Skeletal muscle cell (primary cell): ENCODE measurements at places on chromosomes 4 and X.

DNA sequence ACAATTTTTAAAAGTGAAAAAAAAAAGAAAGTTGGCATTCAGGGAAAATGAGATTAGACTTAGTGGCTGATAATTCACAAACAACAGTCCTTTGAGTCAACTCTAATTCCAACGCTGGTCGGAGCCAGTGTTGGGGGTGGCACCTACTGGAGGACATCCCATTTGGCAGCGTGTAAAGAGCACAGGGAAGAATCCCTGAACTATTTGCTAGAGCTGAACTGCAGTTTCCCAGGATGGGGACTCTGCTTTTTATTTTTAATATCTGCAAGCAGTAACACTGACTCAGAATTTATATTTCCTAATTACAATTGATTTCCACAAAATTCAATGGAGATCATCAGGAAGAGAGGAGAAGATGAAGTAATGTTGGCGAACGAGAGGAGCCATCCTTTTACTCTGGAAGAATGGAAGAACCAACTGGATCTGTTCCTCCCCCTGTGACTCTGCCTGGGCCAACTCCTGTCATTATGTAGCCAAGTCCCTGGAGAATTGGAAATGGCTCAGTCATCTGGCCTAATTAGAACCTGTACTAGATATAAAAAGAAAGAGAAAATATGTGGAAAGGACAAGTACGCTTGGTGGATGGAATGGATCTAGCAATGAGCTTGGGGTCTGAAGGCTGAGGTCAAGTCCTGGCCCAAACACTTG lies 76.7 kb downstream of the IRF2 start:
- no peak for DNase-seq

DNA sequence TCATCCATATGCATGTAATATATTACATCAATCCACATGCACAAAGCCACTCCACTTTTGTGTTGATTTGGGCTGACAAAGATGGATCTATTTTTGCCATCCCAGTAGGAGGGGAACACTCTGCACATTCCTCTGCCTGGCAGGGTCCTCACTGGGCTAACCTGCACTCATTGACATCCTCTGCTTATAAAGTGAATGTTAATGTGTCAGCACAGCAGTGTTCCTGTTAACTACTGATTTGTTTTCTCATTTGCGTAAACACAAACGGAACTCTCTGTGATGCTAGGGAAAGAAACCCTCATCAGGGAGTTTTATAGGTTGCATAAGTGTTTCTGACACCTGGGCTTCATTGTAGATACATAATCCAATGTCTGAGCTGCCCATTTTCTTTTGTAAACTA lies 826.0 kb downstream of the RAB28 start:
- no peak for DNase-seq

DNA sequence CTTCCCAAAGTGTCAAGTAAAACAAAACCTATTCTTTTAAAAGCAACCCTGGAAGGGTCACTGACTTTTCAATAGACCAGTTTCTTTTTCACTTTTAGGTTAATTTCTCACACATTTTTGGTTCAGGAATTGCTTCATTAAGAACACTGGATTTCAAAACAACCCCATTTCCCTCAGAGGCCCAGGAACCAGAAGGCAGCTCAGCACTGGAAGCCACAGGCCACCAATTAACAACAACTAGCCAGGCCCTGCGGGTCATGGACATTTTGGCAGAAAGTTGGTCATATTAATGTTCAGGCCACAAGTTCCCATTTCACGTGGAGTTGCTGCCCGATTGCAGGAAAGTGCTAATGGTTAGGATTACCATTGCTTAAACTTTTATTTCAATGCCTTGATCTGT lies 39.8 kb downstream of the HAND2 start:
- DNase-seq = no peak

DNA sequence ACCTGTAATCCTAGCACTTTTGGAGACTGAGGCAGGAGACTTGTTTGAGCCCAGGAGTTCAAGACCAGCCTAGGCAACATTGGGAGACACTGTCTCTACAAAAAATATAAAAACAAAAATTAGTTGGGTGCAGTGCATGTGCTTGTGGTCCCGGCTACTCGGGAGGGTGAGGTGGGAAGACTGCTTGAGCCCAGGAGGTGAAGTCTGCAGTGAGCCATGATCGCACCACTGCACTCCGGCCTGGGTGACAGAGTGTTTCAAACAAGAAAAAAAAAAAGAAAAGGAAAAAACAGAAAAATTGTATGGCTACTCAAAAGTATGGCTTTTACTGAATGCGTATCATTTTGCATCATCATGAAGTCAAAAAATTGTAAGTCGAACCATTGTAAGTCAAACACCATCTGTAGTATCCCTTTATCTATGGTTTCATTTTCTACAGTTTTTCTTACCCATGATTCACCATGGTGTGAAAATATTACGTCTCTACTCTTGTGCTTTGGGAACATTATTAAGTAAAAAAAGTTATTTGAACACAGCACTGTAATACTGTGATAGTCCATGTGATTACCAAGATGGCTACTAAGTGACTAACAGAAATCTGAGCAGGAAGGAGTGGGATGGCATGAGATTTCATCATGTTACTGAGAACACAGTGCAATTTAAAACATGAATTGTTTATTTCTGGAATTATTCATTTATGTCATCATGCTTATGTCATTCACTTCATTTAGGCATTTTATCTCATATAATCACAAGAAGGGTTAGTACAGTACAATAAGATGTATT lies 26.5 kb upstream of the MANBA start:
- DNase-seq = peak; percentile 60

DNA sequence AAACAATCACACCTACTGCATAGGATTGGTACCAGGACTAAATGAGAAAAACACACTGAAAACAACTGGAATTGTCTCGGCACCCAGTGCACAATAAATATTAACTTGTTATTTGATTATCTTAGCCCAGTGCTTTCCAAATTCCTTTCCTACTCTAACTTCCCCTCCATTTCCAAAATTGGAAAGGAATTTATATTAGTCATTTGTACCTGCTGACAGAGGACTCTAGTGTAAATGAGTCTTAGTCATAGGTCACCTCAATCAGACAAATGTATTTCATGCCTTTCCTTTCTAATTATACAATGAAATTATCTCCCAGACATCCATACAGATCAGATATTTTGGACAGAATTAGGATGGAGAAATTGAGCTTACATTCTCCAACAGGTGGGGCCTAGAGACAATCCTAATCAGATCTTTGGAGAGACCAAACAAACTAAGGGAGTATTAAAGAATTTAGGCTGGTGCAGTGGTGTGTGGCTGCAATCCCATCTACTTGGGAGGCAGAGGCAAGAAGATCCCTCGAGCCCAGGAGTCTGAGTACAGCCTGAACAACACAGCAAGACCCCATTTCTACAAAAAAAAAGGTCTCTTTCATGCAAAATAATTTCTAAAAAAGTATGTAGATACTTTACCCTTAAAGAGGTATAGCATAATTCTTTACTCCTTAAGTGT lies 10.1 kb downstream of the SH3D19 start:
- DNase-seq = no peak

DNA sequence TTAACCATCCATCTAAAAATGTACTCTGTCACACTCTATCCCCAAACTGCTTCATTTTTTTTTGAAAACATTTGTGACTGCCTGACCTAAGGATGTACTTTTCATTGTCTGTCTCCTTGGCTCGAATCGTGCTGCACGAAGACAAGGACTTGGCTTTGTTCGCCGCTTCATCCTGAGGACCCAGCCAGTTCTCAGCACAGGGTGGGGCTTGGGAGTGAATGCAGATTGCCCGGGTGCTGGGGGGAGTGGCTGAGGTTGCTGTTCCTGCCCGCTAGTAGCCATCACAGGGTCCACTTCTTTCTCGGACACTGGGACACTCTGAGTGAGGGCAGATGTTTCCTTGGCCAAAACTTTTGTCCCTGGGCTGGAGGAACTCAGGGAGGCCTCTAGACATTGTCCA lies 70.1 kb upstream of the CLCN4 start:
- no peak for DNase-seq

- peak; percentile 55 for DNase-seq
These were observed 947.5 kb downstream of the PCDH7 start for GRCh38 chr4:31667686-31668085.

GRCh38 chrX:110941906-110942305 lies 146.3 kb upstream of the CHRDL1 start:
- DNase-seq = no peak

GRCh38 chr4:60656171-60656570 lies 544.0 kb upstream of the ADGRL3 start:
- DNase-seq = no peak

DNA sequence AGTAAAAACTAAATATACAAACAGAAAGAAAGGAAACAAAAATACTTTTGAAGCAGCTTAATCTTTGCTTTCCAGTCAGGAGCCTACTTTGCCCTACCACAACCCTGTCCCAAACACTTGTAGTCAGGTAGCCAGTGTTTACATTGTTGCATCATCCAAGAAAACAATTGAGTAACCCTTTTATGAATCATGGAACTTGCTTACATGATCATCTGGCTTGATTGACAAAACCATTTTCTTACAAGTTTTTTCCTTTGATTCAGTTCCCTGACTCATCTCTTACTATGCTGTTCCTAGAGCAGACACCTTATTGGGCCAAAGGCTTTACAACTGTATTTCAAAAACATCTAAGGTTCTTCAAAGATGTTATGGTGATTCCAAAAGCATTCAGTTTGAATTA lies 740.1 kb downstream of the KLHL13 start:
- no peak for DNase-seq

GRCh38 chrX:119529345-119530276 lies 35.6 kb downstream of the STEEP1 start:
- no peak for DNase-seq

DNA sequence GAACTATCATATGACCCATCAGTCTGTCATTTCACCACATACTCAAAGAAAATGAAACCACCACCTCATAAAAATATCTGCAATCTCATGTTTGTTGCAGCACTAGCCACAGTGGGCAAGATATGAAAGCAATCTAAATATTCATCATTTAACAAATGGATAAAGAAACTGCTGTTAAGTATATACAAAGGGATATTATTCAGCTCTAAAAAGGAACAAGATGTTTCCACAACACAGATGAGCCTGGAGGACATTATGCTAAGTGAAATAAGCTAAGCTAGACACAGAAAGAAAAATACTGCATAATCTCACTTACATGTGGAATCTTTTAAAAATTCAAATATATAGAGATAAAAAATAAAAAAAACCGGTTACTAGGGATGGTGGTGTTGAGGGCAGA lies 108.2 kb upstream of the BRWD3 start:
- no peak for DNase-seq

- DNase-seq = peak; percentile 15
These were observed 14.7 kb upstream of the DCHS2 start for GRCh38 chr4:154506253-154506652.

DNA sequence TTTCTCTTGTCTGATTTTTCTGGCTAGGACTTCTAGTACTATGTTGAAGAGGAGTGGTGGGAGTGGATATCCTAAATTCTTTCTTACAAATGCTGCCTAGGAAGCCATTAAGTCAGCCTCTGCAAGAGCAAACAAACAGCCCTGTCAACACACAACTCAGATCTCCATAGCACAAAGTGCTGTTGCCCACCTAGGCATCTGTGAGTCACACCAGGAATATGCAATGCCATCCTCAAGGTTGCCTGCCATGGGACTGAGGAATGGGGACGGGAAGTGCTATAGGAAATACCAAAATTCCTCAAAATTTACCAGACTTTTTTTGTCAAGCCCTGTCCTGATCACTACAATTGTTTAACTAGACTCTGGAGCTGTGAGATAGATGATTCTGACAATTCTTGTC lies 466.9 kb downstream of the FSTL5 start:
- no peak for DNase-seq

DNA sequence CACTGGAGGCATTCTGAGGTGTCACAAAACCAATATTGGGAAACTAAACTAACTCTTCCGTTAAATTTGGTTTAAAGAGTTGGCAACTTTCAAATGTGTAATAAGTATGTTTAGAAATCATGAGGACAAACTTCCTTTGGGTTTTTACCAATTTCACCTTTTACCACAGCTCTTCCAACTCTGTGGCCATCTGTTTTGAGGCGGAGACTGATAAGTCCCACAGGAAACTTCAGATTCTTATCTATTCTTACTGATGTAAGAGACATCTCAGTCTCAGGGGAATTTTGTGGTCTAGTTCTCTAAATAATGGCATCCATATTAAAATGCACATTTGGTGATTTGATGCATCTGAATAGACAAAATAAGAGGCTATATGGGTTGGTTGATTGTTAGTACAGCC lies 229.2 kb upstream of the AFF2 start:
- DNase-seq = no peak

DNA sequence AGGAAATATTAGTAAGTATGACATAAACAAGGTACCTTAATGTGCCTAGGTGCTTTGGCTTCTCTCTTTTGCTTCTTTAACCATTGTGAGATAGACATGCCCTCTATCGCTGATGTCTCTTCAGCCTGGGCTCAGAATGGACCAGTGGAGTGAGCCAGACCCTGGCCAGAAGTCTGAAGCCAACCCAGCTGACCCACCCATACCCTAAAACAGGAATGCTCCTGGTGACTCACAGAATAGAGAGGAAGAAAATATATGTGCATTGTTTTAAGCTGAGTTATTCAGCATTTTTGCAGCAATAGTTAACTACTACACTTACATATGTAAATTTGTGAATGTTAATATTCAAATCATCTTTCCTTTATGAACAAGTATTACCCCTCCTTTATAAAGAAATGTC lies 167.5 kb upstream of the PCDH10 start:
- no peak for DNase-seq

- no peak for DNase-seq
These were observed 1072.8 kb upstream of the PABPC4L start for GRCh38 chr4:135274416-135274815.

- DNase-seq = no peak
These were observed 419 bp downstream of the ADD1 start for GRCh38 chr4:2843941-2844584.

DNA sequence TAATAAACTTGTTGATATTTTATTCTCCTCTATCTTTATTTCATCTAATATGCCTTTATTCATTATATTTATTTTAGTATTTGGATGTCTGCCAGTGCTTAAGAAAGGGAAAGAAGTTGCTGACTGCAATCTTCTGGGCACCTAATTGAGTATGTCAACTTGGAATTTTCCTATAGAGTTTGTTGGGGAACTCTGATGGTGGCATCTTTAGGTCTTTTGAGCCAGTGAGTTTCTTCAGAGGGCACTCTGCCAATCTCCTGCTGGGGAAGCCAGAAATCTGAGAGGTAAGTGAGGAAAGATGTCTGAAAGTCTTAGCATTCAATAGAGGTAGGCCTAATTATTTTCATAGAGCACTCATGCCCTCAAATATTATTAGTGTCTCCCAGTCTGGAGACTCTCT lies 475.0 kb downstream of the GABRG1 start:
- DNase-seq = no peak

- DNase-seq = no peak
These were observed 577 bp upstream of the PIM2 start for GRCh38 chrX:48919360-48919841.

DNA sequence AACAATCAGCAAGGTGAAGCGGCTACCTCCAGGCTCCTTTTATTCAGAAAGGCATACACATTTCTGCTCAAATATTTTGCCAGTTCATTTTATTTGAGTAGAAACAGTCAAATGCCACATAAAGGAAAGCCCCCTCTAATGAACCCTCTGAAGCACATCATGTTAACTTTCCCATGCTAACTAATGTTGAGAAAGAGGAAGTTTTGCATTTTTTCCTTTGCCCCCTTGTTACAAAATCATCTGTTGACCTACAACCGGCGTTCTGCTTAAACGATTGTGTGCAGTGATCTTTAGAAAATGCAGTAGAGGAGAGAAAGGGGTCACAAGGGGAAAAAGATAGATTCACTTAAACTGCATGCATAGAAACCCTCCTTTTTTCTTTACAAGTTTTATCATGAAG lies 25.2 kb upstream of the ATXN3L start:
- no peak for DNase-seq

- DNase-seq = no peak
These were observed 54.3 kb upstream of the MAGEB2 start for GRCh38 chrX:30161043-30161442.

- no peak for DNase-seq
These were observed 28.0 kb downstream of the TBC1D19 start for GRCh38 chr4:26611885-26612284.
